ENCODE measurements at places on chromosomes 6 and 20. TPM values are rescaled to one million over a fixed set of nuclear protein-coding genes. Genes with fewer than 3 reads are reported as not detected.

The QRSL1 gene
- total RNA-seq, result 19.5 TPM

The FAM162B gene
- not detected for total RNA-seq

The ZBP1 gene
- 1.6 TPM for total RNA-seq

The HTR1E gene
- total RNA-seq, result not detected

The ULBP2 gene
- total RNA-seq, result 1.00 TPM

The BMP2 gene
- total RNA-seq, result not detected

The E2F1 gene
- 64.5 TPM for total RNA-seq

The ETV7 gene
- 1.4 TPM for total RNA-seq

The MAFB gene
- 0.39 TPM for total RNA-seq

The FAM83C gene
- not detected for total RNA-seq

The CLVS2 gene
- total RNA-seq, result not detected

The RHAG gene
- not detected for total RNA-seq

The BICRAL gene
- total RNA-seq, result 21.9 TPM

The ARID1B gene
- 71.6 TPM for total RNA-seq

The GPX5 gene
- not detected for total RNA-seq

The PDE7B gene
- total RNA-seq, result 1.00 TPM

The MRAP2 gene
- total RNA-seq, result not detected

The OOEP gene
- 0.76 TPM for total RNA-seq

The BPIFA1 gene
- not detected for total RNA-seq

The CRISP3 gene
- not detected for total RNA-seq

The CTAGE9 gene
- total RNA-seq, result not detected

The MCHR2 gene
- total RNA-seq, result not detected

The TRAPPC3L gene
- not detected for total RNA-seq

The RCAN2 gene
- total RNA-seq, result 1.3 TPM

The OGFR gene
- total RNA-seq, result 44.9 TPM

The TP53TG5 gene
- 0.67 TPM for total RNA-seq

All from activated T-cell treated with anti-CD3 and anti-CD28 coated beads, Interleukin-2, amount 50 U/mL, for 72 hours (primary cell).